Left forelimb (tissue), 1 donor: ENCODE measurements at places on chromosomes 6 and 20.

DNA sequence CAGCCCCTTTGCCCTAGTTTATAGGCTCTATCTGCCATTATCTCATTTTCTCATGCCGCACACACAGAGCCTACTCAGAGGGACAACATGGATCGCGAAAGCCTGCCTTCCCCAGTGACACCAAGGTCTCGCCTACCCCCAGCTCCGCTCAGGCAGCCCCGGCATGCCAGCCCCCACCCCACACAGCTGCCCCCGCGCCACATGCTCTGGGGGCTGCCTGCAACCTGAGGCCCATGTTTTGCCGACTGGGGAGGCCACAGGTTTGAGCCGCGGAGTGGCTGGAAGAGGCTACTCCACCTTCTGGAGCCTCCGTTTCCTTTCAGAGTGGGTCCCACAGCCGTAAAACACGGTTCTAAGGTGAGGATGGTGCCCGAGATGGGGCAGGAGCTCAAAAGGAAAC, 102.1 kb downstream of the ASXL1 start:
- DNase-seq = no peak

GRCh38 chr20:8020314-8021079, 936 bp upstream of the TMX4 start:
- DNase-seq = no peak

DNA sequence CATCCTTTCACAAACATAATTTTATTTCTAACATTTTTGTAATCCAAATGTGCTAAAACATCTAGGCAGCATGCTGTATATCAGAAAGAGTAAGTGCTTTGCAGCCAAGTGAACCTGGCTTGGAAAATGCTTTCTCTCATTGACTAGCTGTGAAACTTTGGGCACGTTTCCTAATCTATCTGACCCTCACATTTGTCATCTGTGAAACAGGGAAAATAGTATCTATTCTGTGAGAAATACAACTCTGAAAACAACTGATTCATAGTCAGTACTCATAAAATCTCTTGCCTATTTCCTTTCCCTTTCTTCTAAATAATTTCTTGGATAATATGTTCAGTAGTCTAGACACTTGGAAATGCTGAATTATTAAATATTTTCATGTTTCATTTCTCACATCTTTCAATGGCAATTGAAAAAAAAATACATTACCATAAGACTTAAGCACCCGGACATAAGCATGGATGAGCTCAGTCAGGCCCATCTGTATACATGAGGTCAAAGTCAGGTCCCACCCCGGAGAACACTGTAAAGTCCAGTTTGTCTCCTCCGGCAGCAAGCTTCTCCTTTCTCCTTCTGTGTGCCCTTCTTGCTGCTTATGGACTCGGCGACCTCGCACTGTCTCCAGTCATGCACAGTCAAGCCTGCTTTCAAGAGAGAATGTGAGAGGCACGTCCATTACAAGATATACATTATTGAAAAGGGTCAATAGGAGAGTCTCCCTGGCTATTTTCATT, 455.0 kb upstream of the SOX4 start:
- no peak for DNase-seq

GRCh38 chr6:52261229-52261628, 16.9 kb upstream of the IL17F start:
- no peak for DNase-seq

GRCh38 chr20:37228656-37229055, 33.0 kb downstream of the GHRH start:
- no peak for DNase-seq

DNA sequence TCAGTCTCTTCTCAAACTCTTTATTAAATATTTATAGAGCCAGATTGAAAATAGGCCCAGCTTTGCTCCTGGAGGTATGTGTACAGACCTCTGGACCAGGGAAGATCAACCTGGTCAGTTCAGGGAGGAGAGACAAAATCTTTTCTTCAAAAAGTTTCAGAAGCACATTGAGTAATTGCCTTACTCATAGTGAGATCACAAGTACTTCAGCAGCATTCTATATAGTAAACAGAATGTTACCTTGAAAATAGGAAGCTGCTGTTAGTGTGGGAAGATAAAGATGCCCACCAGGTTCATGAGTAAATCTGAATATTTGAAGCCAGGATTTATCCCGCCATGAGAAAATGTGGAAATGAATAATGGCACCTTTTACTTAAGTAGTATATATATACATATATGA, 665.9 kb upstream of the CITED2 start:
- no peak for DNase-seq
